CD4-positive, alpha-beta T cell treated with Interleukin-1 beta for 1 hour (primary cell): ENCODE measurements at places on chromosomes 2 and 18.

GRCh38 chr2:129763966-129764365, 215.5 kb upstream of the RAB6C start:
- no peak for DNase-seq

- DNase-seq = no peak
These were observed 244.7 kb upstream of the HS6ST1 start for GRCh38 chr2:128563348-128563687.

GRCh38 chr2:55949211-55949610, 25.6 kb upstream of the EFEMP1 start:
- no peak for DNase-seq

DNA sequence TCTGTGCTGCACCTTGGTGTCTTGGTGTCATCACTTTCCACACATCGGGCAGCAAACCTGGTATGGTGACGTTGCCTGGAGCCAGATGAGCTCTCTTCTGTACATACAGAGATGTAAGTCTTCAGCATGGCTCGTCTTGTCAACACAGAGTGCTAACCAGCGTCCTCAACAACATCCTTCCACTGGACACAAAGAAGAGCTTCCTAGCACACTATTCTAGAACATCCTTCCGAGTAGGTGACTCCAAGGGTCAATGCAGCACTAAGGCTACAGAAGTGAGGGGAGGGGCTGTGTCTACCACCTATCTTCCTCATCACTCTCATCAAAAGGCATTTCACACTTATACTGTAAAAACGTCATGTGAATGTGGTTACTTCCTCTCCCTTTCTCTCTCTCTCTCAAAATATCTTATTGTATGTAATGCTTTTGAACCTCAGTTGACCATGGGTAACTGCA, 108.1 kb upstream of the SLC1A4 start:
- no peak for DNase-seq

DNA sequence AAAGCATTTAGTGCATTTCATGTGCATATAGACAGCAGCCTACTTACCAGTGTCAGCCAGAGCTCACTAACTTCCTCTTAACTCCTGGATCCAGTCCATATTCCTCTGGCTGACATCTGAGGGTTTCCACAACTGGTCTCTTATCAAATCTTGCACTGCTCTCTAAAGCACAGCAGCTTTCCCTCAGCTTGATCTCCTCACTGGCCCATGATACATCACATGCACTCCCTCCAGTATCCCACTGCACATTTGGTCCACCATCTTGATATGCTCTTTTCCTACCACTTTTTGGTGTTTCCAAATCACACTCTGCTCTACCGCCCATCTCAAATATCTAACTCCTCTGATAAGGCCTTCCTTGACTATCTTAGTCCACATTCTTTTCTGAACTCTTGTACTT, 105.0 kb upstream of the ZFP36L2 start:
- no peak for DNase-seq

- no peak for DNase-seq
These were observed 42.1 kb upstream of the TMEM131 start for GRCh38 chr2:98037666-98038336.

- DNase-seq = no peak
These were observed 19.6 kb upstream of the IL37 start for GRCh38 chr2:112891385-112891831.

GRCh38 chr2:161308178-161308955, at the start of gene PSMD14:
PSMD14 (plus strand) TSS chr2:161308425; CDS start chr2:161318826, 10,401 bp downstream.
- DNase-seq = peak; percentile 88

DNA sequence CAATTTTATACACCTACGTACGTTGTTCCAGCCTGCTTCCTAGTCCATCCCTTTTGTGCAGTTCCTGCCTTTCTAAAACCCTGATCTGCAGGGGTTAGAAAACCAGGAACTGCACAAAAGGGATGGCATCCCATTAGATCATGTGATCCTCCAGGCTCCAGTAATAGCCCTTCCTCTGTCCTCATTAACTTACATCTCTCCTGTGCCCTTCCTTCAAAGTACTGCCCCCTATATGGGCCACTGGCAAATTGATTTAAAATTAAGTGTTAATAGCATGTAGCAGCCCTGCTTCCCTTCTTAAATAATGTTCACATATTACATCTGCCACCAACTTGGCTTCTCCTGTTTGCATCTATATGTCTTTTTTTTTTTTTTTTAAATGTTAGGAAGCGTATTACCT, 61.3 kb upstream of the NXPH2 start:
- no peak for DNase-seq

GRCh38 chr2:66481100-66481549, 46.2 kb downstream of the MEIS1 start:
- no peak for DNase-seq

DNA sequence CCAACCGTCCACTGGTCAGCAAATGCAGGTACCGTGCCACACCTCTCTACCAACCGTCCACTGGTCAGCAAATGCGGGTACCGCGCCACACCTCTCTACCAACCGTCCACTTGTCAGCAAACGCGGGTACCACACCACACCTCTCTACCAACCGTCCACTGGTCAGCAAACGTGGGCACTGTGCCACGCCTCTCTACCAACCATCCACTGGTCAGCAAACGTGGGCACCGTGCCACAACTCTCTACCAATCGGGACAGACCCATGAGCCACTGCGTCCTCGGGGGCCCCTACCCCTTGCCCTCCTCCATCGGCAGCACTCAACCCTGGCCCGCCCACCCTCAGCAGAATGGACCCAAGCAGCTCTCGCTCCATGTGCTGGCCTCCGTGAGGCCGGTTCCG, 226.4 kb upstream of the SALL3 start:
- no peak for DNase-seq

- no peak for DNase-seq
These were observed 401.0 kb upstream of the UBE2E3 start for GRCh38 chr2:180579388-180579787.

DNA sequence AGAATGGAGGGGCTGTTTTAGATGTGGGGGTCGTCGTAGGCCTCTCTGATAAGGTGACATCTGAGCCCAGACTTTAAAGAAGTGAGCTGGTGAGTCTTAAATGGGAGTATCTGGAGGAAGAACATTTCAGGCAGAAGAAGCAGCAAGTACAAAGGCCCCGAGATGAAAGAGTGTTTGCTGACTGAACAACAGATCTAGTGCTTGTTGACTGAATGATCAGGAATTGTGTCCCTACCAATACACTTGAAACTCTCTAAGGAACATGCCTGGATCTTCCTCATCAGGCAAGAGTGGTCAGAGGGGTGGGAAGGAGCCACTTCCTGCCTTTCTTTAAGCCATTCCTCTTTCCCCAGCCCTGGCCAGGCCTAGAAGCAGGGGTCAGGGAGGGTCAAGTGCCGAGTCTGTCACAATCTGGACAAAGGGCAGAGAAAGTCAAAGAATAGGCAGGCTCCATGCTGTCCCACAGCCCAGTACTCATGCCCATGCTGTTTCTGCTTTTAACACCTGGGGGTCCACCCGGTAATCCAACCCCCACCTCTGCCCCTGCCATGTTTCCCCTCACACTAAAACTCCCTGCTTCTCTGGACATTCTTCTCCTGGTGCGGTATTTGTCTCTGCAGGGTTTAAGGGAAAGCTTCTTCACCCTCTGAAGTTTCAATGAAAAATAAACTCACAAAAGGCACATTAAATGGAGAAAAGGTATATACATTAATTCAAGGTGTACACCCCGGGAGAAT, 3.0 kb upstream of the TMEM37 start:
- DNase-seq = no peak

- DNase-seq = no peak
These were observed 88.3 kb upstream of the ITGB6 start for GRCh38 chr2:160288324-160288723.
